ENCODE measurements at places on chromosomes 3 and 15. TPM values are rescaled to one million over a fixed set of nuclear protein-coding genes. Genes with fewer than 3 reads are reported as not detected.

The SNURF gene
- 1.5 TPM for total RNA-seq

The PYGO1 gene
- total RNA-seq: 8.2 TPM

The GCNT3 gene
- not detected for total RNA-seq

The AQR gene
- total RNA-seq: 14.7 TPM

The DPPA2 gene
- total RNA-seq: not detected

The HIGD2B gene
- not detected for total RNA-seq

The CCDC13 gene
- total RNA-seq: 1.3 TPM

The HEXA gene
- total RNA-seq: 147 TPM

The CCR8 gene
- total RNA-seq: not detected

The CLDN18 gene
- total RNA-seq: not detected

Data from pericardium fibroblast (primary cell).